ENCODE measurements at places on chromosomes 7 and 10.

DNA sequence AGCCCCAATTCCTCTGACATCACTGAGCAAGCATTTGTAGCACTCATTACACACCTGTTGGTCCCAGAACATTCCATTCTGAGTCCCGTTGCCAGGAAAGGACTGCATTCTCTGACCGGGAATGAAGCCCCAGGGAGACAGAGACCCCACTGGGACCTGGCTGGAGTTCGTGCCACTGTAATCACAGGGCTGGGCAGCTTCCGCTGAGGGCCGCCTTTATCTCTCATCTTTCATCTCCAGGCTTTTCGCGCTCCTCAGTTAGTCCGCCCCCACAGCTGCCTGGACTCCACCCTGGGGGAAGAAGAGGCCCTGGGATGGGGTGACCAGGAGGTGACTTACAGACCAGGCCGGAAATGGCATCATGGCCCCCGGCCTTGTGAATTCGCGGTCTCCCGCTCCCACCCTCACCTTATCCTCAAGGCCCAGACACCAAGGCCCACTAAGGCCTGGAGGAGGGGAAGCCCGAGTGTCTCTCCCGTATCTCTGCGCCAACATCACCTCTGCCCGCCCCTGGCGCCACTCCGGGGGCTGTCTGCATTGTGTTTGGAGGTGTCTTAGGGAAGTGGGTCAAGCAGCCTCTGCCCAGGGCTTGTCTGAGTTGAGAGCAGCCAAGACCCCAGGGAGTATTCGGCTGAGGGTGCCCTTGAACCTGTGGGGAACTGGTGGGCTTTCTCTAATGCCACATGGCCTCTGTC is 75.4 kb downstream of the PROSER2 start:
- no peak for DNase-seq

GRCh38 chr10:112535531-112535951 is 88.5 kb downstream of the VTI1A start:
- DNase-seq, result no peak

GRCh38 chr7:16035392-16035791 is 348.9 kb upstream of the MEOX2 start:
- no peak for DNase-seq

DNA sequence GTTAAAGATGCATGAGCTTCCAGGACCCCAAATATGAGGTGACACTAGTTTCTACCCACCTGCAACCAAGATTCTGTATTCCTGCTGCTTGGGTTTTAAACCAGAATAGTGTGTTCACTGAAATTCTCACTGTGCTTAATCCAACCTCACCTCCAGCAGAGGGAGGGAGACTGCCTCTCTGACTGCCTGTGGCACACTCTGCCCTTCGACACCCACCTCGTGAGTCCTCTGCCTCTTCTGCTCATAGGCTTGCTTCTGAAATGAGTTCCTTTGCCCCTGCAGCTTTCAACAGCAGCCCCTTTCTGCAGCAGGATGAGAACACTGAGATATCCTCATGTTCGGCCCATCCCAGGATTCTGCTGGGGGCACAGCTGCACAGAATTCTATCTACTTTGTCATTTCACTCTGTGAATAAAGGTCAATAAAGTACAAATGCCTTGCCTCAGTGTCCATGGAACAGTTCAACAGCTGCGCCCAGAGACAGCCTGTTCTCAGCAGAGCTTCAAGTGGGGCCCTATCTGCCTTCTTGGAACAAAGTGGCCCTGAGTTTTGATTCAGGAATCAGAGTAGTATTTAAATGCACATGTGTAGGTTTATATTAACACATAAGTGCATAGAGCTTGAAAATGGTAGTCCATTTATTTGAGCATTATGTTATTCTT is 632.5 kb downstream of the TNS3 start:
- DNase-seq, result no peak

GRCh38 chr7:7529328-7529727 is 6.3 kb downstream of the COL28A1 start:
- no peak for DNase-seq

- DNase-seq, result peak; percentile 19
Observed at GRCh38 chr7:5630670-5631069, 150.8 kb downstream of the RNF216 start.

Data from CD4-positive, alpha-beta T cell treated with Interleukin-21 for 1 hour (primary cell).